Posterior cingulate gyrus (tissue), 11 donors: ENCODE measurements at places on chromosomes 6 and 20.

- no peak for DNase-seq
Observed at GRCh38 chr20:44204156-44204831, 6.3 kb downstream of the OSER1 start.

DNA sequence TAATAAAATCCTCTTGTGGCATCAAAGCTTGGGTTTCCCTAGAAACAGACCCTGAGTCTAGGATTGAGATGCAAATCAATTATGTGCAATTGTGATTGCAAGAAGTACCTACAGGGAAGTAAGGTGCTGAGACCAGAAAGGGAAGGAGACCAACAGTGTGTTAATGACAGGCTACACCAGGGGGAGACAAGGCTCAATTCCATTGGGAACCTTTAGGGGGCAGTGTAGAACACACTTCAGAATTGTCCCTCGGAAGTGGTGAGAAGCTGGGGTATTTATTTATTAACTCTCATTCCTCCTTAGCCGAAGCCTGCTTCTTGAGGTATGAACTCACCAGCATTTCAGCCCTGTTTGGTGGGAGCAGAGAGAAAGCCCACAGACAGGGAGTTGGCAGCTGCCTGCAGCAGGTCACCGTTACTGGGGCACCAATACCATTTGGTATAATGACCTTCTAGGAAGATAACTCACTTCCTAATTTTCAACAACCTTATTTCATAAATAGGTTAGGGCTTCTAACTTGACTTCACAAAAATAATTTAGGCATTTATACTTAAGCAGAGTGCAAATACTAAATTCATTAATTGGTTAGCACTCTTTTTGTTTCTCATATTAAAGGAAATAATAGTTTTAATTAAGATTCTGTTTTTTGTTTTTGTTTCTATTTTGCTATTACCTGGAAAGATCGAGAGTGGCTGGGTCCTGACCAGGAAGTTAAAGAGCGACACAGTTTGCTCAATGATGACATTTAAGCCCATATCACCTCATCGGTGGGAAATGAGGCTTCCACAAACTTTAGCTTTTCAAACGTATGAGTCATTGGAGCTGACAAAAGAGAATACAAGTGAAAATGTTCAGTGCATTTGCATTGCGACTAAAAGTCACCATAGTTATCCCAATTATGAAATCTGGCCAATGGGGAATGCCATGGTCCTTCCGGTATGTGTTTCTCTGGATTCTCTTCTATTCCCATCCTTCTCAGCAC, 94.8 kb downstream of the BTBD3 start:
- no peak for DNase-seq

DNA sequence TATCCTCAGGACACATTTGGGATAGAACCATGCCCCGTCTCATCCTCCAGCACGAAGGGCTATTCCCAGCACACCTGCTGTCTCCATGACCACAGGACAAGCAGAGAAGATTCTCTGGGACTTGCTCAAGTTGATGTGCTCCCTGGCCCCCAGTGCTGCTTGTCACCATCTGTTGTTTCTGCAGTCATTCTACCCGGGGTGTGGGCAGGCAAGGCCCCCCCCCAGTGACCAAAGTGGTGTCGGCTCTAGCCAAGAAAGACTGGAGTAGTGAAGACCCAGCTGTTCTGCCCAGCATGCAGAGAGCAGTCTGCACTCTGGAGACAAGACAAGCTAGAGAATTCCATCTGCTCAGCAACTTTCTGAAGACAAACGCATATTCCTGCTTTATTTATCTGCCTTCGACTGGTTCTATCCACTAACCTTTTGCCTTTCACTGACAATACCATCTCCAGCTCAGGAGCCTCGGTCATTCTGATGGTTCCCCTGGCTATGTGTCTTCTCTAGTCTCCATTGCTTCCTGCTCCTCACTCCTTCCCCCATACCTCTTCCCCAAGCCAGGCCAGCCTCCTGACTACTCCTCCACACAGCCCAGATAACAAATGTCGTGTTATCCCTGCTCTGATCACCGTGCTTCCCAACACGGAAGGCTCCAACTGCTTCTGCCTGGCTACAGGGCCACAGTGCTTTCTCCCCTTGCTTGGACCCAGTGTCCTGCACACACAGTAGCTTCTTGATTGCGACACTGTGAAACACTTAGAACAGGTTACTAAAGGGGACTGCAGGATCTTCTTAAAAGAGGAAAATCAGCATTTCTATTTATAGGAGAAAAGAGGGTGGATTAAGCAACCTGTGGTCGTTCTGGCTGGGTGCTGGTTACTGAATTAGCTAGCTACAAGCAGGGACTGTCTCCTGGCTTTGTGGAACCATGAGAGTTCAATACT, 86.7 kb upstream of the EMILIN3 start:
- DNase-seq: no peak

DNA sequence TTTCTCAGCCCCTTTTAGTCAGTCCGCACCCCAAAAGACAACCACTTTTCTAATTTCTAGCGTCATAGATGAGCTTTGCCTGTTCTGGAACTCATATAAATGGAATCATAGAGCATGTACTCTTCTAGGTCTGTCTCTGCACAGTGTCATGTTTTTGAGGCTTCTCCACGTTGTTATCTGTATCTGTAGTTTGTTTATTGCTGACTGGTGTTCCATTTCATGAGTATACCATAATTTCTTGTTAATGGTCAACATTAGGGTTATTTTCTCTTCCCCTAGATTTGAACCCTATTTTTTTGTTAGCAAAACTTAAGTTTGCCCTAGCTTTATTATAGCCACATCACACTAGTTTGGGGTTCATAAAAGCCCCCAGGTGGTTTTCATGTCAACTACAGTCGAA, 16.2 kb upstream of the SGK2 start:
- DNase-seq: no peak

GRCh38 chr20:33686984-33687366, 790 bp upstream of the E2F1 start:
- DNase-seq: no peak

- DNase-seq: no peak
Observed at GRCh38 chr6:30942338-30943060, 1.7 kb downstream of the MUCL3 start.

DNA sequence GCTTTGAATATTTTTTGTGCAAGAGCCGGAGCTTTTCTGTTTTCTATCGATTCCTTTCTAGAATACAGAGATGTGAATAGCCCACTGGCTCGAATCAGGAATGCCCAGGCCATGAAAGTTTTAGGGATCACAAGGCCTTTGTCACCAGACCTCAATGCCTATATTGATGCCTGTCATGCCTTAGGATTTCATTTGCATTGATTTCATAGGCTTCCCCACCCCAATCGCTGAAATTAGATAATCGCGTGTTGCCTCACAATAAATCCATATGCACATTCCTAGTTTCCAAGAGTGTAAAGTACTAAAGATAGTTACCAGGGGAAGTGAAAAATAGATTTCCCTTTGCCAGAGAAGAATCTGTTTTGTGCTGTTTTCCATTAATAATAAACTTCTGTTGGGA, 150.8 kb downstream of the SASH1 start:
- DNase-seq: no peak

DNA sequence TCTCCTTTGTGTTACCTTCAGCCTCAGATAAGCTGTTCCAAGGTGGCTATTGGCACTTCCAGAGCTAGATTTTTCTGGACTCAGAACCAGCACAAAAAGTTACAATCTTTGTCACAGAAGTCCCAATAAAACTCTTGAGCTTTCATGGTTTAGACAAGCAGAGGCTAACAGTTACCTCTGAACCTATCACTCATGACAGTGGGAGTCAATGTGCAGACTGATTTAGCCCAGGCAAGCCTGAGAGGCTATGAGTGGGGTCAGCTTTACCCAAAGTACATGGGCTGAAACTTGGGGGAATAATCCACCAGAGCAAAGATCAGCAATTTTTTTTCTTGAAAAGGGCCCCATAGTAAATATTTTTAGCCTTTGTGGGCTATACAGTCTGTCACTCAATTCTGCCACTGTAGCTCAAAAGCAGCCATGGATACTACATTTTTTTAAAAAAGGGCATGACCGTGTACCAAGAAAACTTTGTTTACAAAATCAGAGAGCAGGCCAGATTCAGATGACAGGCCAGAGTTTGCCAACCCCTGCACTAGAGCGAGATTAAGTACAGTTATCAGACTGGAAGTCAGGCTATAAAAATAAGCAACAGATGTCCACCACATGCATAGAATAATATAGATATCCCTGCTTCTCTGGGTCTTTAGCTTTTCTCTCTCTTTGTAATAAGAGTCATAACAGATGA, 20.0 kb downstream of the CCN2 start:
- no peak for DNase-seq
